Stimulated activated CD8-positive, alpha-beta memory T cell treated with anti-CD3 and anti-CD28 coated beads, Interleukin-4, amount 100 ng/mL, for 4 hours (primary cell): ENCODE measurements at places on chromosomes 16 and 17.

DNA sequence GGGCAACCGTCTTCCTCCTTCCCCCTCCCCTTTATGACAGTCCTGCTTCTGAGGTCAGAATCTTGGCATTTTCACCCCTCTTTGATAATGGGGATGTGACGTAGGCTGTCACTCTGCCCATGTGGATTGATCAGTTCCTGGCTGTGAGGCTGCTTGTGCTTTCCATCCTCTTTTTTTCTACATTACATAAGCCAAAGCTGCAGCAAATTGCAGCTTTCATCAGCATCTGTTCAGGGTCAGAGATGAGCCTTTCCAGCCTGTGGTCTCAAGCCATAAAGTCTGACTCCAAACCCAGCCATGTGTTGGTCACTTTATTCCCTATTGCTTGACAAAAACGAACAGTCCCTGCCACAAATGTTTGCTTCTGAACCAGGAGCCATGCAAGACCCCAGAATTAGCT, 535.1 kb downstream of the CDH11 start:
- DNase-seq = no peak

DNA sequence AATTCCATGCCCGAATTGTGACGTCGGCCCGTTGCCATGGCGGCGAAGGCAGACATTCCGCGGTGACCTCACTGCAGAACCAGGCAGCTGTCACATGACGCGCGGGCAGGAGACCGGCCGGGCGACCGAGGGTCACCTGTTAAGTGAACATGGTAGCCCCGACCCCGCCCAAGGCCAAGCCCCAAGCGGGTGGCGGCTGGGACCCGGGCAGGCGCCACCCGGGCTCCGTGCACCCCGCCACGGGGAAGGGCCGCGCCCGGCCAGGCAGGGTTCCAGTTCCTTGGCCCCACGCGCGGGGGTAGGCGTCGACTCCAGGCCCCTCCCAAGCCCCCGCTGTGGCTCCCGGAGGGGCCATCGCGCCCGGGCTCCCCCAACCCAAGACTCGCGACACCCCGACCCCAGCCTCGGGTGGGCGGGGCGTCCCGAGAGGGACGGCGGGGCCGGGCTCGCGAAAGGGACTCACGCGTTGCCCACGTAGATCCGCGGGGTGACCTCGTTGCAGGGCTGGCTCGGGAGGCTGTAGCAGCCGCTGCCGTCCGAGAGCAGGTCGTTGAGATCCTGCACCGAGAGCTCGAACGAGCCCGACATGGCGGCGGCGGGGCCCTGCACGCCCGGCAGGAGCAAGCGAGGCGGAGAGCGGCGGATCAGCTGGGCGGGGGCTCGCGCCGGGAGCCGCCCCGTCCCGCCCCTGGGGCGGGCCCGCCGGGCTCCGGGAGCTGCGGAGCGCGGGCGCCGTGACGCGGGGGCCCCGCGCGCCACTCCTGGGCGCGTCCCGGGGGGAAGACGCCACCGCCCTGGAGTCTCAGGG, at the start of gene DUSP3:
DUSP3 (minus strand) TSS at position 641 of the 808 bp plus-strand sequence; CDS start at position 588, 53 bp downstream.
- DNase-seq = peak; percentile 32

DNA sequence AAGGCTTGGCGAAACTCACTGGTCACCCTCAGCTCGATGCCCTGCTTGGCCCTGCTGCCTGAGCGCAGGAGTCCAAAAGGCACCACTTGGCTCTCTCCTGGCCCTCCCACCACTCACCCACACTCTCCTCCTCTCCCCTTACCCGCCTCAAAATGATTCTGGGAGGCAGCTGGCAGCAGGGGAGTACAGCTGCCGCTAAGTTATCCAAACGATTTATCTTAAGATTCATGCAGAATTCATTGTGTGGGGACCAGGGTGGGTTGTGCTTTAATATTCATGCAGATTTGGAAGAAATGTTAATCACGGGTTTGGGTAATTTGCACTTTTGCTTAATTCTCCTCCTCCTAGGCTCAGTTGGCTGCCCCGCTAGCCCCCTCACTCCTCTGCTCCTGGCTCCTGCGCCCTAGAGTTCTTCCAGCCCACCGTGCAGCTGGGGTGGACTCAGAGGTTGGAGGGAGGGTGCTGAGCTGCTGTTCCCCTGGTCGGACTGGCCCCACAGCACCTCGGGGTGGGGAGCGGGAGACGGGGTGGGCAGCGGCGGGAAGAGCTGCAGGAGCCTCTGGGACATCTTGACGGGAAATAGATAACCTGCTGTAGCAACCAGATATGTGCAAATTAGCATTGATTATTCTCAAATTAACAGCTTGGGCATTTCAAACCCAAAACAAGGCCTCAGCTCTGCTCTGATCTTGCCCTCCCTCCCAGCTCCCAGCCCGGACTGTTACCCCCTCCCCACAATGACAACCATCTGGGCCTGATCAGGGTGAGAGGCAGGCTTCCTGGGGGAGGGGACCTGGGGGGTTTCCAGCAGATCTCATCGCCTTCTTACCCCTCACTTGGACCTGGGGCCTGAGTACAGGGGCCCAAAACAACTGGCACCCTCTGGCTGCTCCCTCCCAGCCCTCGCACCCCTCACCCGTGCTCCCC, 122.6 kb upstream of the RPL38 start:
- DNase-seq = no peak

GRCh38 chr16:598823-599739, 9.2 kb downstream of the RAB40C start:
- no peak for DNase-seq

- no peak for DNase-seq
Observed at GRCh38 chr17:82884341-82884969, 44.6 kb upstream of the ZNF750 start.

DNA sequence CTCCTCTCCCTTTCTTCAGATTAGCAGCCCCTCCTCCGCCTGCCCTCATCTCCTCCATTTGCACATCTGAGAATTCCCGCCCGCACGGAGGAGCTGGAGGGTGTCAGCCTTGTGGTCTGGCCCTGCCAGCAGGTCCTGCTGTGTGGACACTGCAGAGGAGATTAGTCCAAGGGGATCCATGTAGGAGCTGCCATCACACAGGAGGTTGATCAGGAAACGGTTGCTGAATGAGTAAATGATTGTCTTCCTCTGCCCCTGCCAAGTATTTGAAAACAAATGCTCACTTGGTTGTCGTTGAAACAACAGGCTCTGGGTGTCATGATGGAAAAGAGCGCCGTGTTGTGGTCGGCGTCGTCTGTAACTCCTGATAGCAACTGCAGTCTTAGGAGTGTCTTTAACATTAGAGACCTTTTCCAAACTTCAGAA, 63.8 kb upstream of the CHMP6 start:
- no peak for DNase-seq

DNA sequence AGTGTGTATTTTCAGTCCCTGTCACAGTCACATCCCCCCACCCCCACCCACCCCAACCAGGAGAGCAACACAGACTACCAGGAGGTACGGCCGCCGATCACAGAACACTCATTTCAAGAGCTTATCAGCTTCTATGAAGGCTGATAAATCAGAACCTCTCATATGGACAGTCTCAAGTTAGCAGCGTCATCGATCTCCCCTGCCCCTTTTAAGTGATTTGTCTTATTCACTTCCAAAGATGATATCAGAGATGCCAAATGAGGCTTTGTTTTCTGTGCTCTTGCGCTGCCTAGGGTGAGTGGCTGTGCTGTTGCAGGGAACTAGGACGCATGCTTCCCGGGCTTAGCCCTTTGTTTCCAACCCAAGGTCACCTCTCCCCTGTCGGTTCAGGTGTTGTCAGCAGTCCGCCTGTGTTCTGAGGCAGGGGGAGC, 26.8 kb upstream of the PMFBP1 start:
- no peak for DNase-seq

GRCh38 chr16:14088155-14088753, 17.1 kb downstream of the MRTFB start:
- no peak for DNase-seq
